Ovary (tissue), 10 donors: ENCODE measurements at places on chromosomes 1 and 21.

DNA sequence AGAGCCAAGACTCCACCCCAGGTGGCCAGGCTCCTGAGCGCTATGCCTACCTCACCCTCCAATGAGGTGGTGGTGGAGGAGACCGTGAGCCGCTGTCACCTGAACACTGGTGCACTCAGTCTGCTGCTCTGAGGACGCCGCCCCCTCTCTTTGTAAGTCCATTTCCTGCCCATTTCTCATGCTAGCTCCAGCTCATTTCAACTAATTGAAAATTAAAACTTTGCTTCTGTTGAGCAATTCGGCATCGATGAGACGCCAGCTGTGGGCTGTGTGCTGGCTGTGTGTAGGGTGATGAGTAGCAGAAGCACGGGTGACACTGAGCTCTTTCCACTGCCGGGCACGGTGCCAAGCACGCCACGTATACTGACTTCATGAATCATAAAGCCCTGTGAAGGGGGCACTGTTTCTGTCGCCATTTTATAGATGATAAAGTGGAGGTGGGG is 11.2 kb downstream of the TNFRSF1B start:
- peak; percentile 61 for DNase-seq

DNA sequence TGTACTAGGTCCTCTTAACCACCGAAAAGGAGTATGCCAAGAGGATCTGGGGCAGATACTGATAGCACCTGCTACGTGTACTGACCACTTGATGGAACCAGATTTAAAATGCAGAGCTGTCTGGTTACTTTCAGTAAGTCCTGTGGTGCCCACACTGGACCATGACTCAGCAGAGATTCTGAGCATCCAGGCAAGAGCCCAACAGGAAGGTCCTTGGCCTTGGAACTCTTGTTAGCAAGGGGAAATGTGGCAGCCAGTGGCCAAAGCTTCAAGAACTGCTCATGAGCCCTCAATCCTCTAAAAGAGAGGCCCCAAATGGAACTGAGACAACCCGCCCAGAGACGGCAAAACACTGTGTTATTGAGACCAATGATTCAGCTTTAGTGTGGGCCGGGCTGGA is 4.2 kb upstream of the GJB5 start:
- DNase-seq: no peak

DNA sequence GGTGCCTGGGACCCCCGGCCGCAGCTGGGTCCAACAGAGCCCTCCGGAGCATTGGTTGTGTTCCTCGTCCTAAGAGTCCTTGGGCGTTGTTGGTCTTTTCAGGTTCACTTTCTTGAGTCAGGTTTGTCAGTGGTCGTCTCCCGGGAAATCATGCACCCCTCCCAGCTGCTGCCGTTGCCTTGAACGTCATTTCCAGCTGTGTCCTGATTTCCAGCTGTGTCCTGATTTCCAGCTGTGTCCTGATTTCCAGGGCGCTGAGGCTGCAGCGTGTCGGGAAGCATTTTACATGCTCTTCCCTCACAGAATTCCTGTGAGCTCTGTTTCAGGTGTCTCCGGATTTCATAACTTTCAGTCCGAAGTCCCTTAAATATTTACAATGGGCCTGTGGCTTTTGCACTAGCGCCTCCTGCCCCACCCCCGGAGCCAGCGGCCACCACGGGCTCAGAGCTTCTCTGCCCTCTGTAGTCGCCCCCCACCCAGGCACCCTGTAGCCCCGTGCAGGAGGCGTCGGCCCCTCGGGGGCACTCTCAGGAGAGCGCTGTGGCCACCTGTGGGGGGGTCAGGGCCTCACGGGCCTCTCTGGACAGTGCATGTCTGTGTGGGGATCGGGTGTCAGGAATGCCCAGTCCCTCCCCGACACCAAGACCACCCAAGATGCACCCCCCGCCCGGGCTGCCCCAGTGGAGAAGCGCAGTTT is 66.7 kb downstream of the COL18A1 start:
- DNase-seq: no peak

DNA sequence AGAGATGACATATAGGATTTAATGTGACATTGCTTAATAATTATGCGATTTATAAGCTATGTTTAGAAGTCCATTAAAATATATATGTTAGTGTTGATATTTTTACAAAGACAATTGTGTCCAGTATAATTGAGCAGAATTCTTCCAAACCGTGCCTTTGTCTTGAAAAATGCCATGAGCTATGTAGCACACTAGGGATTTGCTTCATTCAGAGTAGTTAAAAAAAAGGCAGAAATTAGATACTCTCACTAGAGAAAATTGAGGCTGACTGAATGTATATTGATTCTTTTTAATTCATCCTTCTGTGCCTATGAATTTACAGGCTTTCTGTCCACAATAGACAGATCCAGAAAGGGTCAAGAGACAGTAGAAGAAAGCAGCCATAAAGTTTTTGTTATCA is 429.0 kb downstream of the NEGR1 start:
- DNase-seq: no peak

DNA sequence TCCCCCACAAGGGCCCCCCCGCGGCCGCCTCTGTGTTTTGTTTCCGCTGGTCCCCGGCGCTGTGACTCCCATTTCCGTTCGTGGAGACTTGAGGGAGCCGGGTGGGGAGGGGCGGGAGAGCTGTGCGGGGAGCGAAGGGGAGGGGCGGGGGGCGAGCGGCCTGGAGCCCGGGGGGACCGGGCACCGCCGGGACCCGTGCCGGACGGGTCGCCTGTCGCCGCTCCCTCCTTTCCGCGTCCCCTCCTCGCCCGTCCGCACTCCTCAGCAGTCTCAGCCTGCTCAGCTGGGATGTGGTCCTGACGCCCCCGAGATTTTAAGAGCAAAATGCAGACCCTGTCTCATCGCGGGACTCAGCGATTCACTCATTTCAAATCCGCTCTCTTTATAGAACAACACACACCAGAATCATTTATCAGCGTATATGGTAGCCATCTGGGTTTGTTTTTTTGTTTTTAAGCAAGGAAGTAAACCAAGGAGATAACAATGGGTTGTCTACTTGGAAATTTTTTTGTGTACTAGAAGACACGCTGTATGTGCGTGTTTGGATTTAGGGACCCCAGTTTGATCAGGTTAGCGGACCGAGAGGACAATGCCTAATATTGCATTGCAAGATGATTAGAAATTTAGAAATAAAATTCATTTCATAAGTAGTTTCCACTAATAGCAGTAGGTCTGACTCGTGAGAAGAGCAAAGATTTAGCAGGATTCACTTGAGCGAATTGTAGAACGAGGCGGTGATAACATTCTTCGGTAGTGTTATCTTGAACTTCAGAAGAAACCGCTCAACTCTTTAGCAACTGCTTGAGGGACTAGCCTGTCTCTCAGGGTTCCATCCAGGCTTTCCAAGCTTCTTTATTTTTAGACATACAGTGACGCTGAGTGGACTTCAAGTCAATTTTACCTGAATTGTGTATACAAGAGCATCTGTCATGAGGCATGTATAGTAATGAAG is 1.1 kb downstream of the GABPA start:
- DNase-seq: peak; percentile 89

DNA sequence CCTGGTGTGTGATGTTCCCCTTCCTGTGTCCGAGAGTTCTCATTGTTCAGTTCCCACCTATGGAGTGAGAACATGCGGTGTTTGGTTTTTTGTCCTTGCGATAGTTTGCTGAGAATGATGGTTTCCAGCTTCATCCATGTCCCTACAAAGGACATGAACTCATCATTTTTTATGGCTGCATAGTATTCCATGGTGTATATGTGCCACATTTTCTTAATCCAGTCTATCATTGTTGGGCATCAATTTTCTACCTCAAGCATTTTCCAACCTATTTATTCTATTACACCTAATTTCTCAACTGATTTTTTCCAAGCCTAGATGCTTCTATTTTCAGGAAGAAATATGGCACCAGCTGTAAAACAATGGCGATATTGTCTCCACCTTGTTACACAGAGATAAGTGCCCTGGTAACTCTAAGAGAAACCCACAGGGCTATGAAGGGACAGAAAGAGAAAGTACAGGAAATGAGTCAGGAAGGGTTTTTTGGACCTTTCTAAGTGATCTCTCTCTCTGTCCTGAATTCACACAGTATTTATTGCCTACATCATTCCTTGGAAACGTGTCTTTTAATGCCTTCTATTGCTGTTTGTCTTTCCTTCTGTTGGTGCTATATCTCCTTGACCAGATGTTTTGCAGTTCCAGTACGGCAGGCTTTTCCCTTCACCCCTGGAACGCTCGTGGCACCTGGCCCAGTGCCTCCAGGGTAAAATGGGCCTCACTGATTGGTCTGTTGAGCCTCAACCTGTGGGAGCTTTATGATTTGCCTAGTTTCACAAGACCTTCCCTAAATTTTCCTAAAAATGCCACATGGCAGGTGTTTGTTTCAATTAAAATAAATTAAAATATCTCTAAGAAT is 14.6 kb upstream of the JAK1 start:
- DNase-seq: no peak

- DNase-seq: no peak
Observed at GRCh38 chr1:207234690-207235089, 86.8 kb upstream of the CD55 start.

DNA sequence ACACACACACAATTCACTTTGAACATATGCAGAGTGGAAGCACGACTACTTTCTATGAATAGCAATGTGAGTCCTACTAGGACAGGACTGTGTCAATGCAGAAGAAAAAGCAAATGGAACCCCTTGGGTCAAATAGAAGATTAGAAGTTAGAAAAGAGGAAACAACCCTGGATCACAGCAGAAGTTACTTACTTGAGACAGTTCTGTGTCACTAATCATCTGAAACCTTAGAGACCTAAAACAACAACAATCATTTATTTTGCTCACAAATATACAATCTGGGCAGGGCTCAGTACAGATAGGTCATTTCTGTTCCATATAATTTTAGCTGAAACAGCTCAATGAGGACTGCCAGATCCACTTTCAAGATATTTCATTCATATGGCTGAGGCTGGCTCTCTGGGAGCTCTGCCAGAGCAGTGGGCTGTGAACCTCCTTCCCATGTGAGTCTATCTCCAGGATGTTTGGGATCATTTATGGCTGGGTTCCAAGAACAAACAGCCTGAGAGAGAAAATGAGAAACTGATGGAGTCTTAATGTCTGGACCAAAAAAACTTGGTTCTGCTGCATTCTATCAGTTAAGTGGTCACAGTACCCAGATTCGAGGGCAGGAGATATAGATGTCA is 42.5 kb upstream of the IL10 start:
- no peak for DNase-seq

- DNase-seq: no peak
Observed at GRCh38 chr1:243474136-243474881, 218.5 kb downstream of the SDCCAG8 start.

DNA sequence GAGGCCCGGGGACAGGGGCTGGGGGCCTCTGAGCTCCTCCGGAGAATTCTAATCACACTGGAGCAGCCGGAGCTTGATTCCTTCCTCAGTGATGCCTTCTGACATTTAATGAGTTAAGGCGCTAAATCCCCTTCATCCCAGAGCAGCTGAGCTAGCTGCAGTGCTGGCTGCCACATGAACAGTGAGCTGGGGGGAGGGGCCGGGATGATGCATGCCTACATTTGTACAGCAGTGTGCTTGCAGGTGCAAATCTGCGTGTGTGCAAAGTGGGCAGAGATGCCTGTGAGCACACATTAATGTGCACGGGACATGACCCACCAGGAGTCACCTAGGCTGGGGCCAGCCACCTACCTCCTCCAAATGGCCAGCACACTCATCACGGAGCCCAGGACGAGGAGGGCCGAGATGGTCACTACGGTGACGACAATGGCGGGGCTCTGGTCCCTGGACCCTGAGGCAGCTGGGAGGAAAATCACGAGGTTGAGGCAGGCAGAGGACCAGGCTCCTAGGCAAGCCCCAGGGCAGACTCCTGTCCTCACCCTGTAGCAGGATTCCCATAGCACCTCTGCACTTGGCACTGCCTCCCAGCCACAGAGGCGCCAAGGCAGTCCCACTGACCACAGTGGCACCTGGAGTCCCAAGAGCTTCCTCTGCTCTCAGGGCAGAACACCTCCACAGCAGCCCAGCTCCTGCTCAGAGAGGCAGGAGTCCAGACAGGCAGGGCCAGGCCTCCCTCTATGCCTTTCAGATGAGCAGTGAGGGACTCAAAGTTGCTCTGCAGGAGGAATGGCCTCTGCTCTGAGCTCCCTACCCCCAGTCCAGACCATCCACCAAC is 34.7 kb downstream of the CDCA8 start:
- no peak for DNase-seq

- no peak for DNase-seq
Observed at GRCh38 chr1:78009836-78010235, 5.1 kb downstream of the DNAJB4 start.

DNA sequence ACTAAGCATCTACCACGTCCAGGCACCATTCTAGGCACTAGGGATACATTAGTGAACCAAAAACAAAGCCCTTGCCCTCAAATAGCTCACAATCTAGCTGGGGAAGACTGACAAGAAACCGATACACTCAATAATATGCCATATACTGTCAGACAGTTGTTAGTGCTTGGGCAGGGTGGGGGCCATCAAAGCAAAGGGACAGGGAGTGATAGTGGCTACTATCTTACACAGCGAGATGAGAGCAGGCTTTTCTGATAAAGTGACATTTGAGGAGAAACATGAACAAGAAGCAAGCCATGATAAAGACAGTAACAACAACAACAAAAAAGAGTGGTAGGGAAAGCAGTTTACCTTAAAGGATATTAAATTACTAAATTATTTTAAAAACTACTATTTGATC is 41.1 kb downstream of the ERO1B start:
- no peak for DNase-seq

DNA sequence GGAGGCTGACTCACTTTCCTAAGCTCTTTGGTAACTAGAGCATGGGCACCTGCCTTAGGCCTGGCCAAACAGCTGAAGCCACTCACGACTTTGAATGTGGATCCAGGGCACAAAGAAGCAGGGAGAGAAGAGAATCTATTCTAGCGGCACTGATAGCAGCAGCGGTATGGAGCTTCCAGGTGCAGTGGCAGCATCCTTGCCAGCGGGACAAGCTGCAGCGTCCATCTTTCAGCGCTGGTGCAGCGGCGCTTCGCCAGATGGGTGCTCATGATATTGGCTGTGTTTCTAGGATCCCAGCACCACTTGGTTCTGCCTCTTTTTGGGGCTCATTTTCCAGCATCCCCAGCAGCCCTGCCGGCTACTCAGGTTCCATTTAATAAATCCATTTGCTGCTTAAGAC is 184.2 kb downstream of the SLC44A5 start:
- DNase-seq: no peak
